Inflammatory macrophage treated with lipopolysaccharide for 4 hours (primary cell): ENCODE measurements at places on chromosomes 1 and 21.
A peak's percentile ranks its signal among the peaks of the same experiment; 100 is the strongest.

- DNase-seq, result no peak
Observed at GRCh38 chr1:172814428-172814827, 155.5 kb downstream of the FASLG start.

- no peak for DNase-seq
Observed at GRCh38 chr1:60861961-60862567, 220.3 kb upstream of the NFIA start.

GRCh38 chr1:145918992-145919939 is 749 bp upstream of the PEX11B start:
- peak; percentile 47 for DNase-seq

DNA sequence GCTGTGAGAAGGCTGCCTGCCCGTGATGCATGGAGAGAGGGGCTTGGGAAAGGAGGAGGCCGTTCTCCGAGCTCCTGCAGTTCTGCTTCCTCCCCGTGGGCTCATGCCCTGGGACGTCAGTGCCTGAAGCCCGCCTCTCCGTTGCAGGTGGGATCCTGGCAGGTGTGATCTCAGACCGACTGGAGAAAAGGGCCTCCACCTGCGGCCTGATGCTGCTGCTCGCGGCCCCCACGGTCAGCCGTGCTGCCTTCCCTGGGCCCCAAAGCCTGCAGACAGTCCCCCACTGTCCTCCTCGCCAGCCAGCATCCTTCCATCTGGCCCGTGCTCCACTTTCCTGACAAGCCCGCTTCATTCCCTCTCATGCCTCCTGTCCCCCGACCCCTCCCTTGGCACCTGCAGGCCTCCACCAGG is 50.9 kb downstream of the SLC37A1 start:
- DNase-seq, result no peak

- no peak for DNase-seq
Observed at GRCh38 chr21:34122047-34122446, 48.7 kb downstream of the MRPS6 start.

DNA sequence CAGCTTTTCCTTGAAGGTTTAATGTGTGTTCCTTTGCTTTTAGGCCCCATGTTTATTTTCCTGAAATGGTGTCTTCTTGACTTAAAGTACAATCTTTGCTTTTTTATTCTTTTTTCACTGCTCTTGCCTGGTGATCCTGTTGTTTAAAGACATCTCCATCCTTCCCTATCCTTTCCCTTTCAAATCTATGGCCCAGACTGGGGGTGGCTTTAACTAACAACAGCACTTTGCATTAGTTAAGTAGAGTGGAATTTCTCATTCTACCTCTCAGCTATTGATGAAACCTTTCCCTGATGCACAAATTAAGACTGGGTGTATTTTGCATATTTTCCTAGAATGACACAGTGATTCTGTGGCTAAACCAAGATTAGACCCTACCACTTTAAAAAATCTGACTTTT is 84.3 kb downstream of the ROR1 start:
- no peak for DNase-seq

DNA sequence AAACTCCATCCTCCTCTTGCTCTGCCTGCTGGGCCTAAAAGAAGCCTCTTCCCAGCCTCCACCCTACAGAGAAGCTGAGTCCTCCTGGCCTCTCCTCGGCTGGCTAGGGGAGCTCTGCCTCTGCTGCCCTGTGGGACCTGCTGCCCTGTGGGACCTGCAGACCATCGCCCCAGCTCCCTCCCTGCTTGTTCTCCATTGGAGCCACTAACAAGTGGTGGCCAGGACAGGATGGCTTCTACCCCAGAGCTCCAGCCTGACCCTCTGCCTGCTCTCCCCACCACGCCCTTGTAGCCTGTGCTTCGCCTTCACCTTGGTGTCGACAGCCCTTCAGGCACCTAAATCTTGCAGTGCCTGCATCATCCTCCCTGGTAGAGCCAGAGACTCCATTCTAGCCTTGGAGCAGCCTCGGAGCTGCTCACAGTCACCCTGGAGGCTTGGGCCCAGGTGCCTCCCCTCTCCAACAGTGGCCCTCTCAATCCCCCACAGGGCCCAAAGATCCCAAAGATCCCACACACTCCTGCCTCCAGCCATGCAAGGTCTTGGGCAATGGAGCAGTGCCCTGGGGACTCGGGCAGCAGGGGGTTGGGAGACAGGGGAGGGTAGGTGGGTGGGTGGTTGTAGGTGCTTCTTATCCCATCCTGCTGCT is 3.0 kb downstream of the EPS8L3 start:
- DNase-seq, result no peak

GRCh38 chr1:152533327-152533938 is 19.2 kb downstream of the CRCT1 start:
- DNase-seq, result peak; percentile 46

GRCh38 chr1:232880354-232880753 is 70.1 kb upstream of the NTPCR start:
- DNase-seq, result peak; percentile 19

- DNase-seq, result no peak
Observed at GRCh38 chr1:46175243-46175642, 356 bp downstream of the TSPAN1 start.

- DNase-seq, result no peak
Observed at GRCh38 chr1:22155517-22155916, 12.6 kb upstream of the WNT4 start.

GRCh38 chr1:51316113-51316845 is 14.1 kb downstream of the TTC39A start:
- no peak for DNase-seq

- peak; percentile 70 for DNase-seq
Observed at GRCh38 chr1:247332215-247332622, 552 bp upstream of the ZNF496 start.

GRCh38 chr1:88169939-88170338 is 514.1 kb upstream of the PKN2 start:
- no peak for DNase-seq

GRCh38 chr1:151371370-151372057 is 991 bp downstream of the SELENBP1 start:
- DNase-seq, result no peak

GRCh38 chr21:46229133-46229922 is 754 bp upstream of the LSS start:
- DNase-seq, result no peak

GRCh38 chr1:77063118-77063517 is 156.1 kb downstream of the PIGK start:
- no peak for DNase-seq

DNA sequence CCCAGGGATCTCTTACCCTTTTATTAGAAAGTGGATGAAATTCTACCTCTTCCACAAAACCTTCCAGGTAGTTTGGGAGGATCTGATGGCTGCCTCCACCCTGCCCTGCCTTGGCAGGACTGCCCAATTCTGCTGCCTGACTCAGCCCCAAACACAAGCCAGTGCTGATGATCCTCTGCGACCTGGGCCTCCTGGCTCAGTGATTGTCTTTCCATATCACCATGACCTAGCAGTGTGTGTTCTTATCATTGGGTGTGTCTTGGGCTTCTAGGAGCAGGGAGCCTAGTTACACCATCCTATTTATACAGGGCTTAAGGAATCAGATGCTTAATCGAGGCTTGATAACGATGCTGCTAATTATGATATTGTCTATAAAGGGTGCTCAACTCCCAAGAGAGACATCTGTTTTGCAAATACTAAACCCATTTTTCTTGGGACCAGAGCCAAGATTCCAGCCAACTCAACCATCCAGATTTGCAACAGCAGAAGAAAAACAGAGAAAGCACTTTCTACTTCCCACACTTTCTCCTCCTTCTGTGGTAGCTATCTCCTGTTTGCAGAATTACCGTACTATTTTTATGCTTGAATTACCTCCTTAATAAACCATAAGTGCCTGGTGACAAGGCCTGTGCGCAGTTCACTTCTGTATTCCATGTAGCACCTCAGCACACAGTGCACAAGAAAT is 36.5 kb upstream of the KIF21B start:
- DNase-seq, result no peak

DNA sequence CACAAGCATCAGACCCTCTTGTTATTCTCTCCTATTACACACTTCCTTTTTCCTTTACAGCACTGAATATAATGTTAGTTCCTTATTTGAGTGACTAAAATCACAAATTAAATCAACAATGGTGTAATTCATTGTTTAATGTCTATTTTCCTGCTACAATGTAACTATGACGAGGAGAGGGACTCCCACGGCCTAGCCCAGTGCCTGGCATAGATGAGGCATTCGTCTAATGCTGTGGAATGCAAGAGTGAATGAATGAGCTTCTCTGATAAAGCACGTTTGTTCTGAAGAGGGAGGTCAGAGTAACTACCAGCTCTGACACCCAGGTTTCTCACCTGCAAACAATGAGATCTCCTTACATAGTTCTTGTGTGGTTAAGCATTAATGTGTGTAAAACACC is 479.4 kb downstream of the OMA1 start:
- DNase-seq, result no peak

- DNase-seq, result no peak
Observed at GRCh38 chr1:196433000-196433399, 175.2 kb downstream of the KCNT2 start.

GRCh38 chr1:11693024-11693590 is 1.6 kb downstream of the DRAXIN start:
- DNase-seq, result peak; percentile 80

- peak; percentile 96 for DNase-seq
Observed at GRCh38 chr1:27116697-27117096, 38.2 kb downstream of the SLC9A1 start.

DNA sequence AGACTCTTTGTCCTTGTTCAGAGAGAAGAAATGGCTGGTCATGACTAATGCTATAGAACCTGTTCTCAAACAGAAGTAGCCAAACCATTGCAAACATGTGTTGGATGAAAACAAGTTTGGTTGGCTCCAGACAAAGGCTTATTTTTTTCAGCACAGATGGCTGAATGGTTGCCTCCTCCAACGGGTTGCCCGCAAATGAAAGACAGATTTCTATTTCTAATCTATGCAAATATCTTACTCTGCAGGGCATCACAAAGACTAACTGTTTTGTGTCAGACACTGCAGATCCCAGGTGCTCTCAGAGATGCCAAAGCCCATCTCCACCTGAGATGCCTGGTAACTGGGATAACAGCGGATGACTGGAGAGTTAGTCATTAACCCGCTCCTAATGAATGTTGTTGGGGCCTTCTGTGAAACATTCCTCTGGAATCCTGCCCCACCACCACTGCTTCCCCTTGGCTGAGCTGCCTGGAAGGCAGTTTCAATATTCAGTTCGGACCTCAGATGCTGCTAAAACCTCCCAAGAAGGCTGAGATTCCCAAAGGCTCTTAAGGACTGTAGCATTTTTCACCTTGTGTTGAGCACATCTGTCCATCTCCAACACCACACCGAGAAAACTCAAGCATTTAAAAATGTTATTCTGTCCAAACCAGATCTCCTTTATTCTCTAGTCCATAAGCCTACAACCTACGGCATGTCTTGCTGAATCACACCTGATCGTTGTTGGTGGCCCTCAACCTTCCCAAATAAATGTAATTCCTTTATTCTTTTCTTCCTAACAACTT is 104.4 kb downstream of the PTPN14 start:
- no peak for DNase-seq

DNA sequence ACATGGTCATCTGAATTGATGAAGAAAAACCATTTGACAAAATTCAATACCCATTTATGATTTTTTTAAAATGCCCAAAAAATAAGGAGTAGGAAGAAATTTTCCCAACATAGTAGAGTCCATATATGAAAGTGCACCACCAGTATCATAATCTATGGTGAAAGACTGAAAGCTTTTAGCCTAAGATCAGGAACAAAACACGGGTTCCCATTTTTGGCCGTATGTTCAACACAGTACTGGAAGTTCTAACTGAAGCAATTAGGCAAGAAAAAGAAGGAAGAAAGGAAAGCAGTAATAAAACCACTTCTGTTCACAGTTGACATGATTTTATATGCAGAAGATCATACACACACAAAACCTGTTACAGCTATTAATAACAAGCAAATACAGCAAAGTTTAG is 227.8 kb upstream of the RAB4A start:
- peak; percentile 85 for DNase-seq

DNA sequence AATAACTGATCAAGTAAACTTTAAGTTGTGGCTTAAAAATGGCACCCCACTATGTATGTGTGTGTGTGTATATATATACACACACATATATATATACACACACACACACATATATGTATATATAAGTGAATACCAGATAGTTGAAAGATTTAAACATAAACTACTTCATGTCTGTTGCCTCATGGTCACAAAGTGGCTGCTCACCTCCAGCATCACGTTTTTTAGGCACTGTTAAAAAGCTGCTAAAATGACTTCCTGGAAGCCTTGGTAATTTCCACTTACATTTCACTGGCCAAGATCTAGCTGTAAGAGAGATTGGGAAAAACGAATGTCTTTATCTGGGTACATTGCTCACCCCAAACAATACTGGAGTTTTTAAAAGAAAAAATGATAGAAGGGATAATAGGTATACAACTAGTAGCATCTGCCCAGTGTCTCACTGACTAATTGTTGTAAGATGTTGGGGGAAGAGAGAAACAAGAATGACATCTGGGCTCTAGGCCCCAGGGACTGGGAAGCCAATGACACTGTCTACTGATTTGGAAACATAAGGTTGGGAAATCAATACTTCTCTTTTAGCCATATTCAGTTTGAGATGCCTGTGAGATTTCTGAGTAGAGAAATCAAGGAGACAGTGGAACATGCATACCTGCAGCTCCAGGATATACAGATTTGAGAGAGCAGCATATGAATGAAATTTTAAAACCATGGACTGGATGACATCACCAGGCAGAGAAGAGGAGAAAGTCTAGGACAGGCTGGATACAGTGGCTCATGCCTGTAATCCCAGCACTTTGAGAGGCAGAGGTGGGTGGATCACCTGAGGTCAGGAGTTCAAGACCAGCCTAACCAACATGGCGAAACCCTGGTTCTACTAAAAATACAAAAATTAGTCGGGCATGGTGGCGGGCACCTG is 42.8 kb downstream of the CLDN14 start:
- DNase-seq, result peak; percentile 91

- DNase-seq, result peak; percentile 61
Observed at GRCh38 chr1:199684686-199685273, 342.7 kb upstream of the NR5A2 start.

GRCh38 chr1:207861442-207862177 is 49.3 kb downstream of the CD34 start:
- DNase-seq, result no peak

DNA sequence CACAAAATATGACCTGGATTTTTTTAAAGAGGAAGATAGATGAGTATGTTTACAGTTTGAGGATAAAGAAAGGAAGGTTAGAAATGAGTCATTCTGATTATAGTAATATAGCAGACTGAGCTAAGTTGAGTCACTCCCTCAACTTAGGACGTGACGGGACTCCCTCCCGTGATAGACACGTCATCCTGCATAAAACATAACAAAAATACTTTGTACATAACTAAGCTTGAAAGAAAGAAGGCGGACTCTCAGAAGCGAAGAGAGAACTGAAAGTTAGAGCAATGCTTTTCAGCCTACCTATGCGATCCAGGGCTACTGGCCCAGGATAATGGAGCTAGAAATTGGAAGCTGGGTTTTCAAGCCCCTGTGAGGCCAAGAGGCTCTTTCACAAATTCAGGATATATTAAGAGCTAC is 53.0 kb upstream of the DESI2 start:
- peak; percentile 97 for DNase-seq

GRCh38 chr1:111453706-111454105 is 4.4 kb downstream of the ATP5PB start:
- DNase-seq, result no peak

GRCh38 chr21:27036736-27037301 is 69.9 kb upstream of the ADAMTS5 start:
- DNase-seq, result no peak

- DNase-seq, result no peak
Observed at GRCh38 chr1:91261655-91262054, 143.0 kb downstream of the HFM1 start.

GRCh38 chr1:60573121-60573520 is 499.6 kb upstream of the C1orf87 start:
- no peak for DNase-seq

GRCh38 chr1:33667386-33668282 is 195.2 kb downstream of the ZSCAN20 start:
- no peak for DNase-seq
